ENCODE measurements at places on chromosomes 2 and 18.

DNA sequence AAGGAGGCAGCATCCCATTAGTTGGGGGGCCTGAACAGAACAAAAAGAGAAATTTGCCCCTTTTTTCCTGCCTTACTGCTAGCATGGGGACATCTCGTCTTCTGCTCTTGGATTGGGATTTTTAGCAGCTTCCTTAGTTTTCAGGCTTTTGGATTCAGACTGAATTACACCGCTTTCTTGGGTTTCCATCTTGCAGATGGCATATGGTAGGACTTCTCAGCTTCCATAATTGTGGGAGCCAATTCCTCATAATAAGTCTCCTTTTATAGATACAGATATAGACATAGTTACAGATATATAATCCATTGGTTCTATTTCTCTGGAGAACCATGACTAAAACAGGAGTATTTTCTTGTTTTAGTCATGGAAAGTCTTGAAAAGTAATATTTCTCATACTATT, 5.2 kb upstream of the RAPGEF4 start:
- no peak for DNase-seq

DNA sequence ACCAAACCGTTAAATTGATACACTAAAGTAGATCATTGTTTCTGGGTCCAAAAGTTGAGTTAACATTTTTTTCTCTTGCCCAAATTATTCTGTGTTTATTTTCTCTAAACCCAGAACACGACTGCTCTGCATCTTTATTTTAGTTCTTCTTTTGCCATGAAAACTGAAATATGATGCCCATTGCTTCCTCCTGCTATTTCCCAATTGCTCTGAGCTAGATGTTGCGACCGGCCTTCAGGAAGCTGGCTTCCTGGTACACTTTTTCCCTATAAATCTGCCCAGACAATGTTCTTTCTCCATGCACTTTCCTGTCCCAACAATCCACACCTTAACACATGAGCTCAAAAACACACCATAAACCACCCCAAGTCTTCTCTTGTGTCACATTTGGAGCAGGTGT, 501.4 kb downstream of the FBXO15 start:
- DNase-seq, result no peak

DNA sequence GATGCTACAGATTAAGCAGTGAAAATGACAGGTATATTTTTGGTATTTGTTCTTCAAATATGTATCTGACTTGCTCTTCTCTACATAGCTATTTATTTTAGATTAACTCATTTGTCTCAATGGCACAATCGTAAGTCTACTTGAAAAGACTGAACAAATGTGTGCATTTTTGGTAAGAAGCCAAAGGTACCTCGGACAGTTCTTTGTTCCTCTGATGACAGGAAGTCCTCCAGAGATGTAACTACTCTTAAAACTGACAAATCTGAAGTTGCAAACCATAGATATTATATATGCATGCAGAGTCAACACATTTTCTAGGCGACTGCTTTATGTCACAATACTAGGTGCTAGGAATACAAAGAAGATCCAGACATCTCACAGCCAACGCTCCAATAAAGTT, 36.7 kb downstream of the NDUFAF7 start:
- DNase-seq, result no peak

DNA sequence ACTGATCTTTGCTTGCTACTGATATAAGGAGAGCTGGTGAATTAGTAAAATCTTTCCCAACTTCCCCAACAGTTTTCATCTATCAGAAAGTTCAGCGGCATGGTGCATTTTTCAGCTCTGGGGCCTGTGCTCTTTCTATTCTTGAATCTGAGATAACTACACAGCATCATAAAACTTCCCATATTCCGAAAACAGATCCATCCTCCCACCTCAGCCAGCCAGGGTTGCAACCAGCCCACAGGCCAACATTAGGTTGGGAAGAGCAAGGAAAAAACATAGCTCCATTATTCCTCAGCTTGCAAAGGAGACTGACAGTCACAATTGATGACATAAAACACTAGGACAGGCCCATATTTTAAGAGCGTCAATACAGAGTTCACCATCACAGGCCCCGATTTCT, 297.2 kb downstream of the SETBP1 start:
- no peak for DNase-seq

DNA sequence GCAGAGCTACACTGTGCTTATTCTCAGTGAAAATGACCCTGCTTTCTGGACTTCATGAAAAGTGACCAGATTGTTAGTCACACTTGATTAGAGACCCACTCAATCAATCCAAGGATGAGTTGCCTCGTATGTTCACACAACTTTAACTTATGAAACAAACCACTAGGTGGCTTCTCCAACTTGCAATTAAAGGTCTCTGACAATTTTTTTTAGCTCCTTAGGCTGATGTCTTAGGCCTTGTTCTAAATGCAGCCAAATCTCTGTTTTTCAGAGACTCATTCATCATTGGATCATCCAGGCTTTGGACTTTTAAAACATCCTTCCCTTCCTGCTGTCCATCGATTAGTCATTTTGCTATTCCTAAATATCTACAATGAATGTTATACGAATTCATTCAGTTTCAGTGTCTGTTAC, 63.4 kb downstream of the MREG start:
- DNase-seq, result no peak

All from upper lobe of right lung (tissue), 1 donor.